ENCODE measurements at places on chromosomes 7 and 10.

DNA sequence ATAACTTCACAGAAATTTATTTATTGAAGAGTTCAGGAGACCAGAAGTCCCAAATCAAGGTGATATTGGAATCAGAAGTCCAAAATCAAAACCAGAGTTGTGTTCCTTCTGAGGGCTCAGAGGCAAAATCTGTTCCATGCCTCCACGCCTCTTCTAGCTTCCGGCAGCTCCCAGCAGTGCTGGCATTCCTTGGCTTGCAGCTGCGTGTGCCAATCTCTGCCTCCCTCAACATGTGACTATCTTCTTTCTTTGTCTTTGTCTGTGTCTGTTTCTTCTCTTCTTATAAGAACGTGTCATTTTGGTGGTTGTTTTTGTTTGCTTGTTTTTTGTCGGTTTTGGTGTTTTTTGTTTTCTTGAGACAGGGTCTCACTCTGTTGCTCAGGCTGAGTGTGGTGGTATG, 116.1 kb downstream of the APBB1IP start:
- DNase-seq, result no peak

- no peak for DNase-seq
Measured at GRCh38 chr7:2812114-2812487, 32.0 kb downstream of the GNA12 start.

GRCh38 chr10:80373502-80373901, 16.9 kb downstream of the DYDC2 start:
- DNase-seq, result no peak

DNA sequence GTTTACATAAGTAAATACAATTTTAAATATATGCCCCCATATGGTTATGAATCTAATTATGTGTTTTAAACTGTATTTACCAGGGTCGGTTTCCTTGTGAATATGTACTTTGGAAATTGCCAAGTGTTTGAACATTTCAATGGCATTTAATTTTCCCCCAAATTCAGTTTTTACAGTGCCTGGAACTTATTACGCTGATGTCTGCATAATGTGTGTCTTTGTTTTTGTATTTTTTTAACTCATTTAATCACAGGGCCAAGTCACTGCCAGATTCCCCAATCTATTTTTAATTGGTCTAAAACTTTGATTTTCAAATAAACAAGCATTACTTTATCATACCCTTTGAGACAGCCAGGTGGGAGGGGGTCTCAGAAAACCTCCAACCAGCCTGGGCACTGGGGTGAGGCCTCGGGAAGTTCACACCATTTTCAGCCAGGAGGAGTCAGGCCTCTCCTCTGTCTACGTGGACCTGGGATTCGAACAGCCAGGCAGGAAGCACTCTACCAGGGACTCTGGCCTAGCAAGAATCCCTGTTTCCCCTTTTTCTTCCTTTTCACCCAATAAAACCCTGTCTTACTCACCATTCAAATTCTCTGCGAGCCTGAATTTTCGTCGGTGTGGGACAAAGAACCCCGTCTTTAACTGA, 151.5 kb upstream of the COL1A2 start:
- no peak for DNase-seq

DNA sequence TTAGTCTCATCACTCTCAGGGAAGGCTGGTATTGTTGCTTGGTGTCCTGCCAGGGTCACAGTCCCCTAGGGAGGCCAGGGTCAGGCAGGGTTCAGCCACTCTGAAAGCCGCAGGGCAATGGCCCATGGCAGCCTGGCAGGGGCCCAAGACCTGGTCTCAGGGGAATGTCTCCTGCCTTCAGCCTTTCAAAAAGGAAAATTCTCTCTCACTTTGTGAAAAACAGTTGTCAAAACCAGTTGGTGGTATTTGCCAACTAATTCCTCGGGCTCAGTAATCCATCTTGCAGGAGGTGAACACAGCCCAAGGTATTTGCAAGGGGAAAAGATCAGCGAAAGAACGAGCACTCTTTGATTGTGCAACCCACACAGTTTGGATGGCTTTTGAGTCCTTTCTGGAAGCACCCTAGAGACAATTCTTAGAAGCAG, 101.5 kb downstream of the JCAD start:
- DNase-seq, result no peak

GRCh38 chr7:28984217-28984616, 26.1 kb upstream of the TRIL start:
- no peak for DNase-seq

DNA sequence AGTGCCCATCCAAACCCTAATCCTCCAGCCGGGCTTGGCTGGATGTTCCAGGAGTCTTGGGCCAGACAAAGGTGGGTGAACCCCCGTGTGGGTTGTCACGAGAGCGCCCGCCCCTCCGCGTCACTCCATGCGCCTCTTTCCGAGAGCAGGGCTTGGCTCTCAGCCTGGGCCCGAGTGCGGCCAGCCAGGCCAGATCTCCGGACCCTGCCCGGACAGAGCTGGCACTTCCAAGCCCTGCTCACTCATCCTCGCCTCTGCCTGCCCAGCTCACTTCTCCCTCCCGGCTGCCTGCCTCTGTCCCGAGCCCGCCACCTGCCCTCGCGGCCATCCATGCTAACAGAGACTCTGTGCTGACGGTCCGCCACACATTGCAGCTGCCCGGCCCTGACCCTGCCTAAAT, 34.6 kb downstream of the AGAP3 start:
- DNase-seq, result no peak

DNA sequence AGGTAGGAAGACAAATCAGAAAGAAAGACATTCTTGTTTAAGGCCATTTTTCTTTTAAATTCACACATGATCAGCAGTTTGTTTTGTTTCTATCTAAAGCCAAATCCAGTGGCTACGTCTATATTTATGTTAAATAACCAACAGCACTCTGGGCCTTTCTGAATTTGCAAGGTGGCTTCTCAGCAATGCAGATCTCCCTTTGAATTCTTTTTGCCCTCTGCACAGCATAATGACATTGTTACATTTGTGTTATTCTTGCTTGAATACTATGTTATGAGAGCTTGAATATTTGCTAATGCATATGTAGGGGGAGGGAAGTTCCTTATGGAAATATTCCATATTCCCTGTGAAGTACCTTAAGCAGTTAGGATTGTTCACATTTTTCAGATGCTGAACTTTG, 73.4 kb upstream of the PPP1R17 start:
- DNase-seq, result no peak

- no peak for DNase-seq
Measured at GRCh38 chr7:129401228-129401966, 32.8 kb upstream of the STRIP2 start.

DNA sequence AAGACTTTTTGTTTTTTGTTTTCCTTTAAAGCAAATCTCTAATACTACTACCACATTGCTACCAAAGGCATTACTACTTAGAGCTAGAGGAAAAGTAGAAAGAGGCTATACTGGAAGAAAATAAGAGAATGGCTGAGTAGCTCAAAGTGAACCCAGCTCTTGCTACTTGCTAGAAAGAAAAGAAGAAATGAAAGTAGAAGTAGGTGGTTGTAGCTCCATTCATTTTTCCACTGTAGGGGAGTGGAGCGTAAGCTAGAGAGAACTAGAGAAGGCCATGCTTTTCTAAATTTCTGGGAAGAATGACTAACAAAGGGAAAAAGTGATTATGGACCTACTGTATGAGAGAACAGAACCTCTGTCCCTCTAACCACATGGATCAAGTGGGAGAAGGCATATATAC, 184.4 kb downstream of the PON1 start:
- no peak for DNase-seq

DNA sequence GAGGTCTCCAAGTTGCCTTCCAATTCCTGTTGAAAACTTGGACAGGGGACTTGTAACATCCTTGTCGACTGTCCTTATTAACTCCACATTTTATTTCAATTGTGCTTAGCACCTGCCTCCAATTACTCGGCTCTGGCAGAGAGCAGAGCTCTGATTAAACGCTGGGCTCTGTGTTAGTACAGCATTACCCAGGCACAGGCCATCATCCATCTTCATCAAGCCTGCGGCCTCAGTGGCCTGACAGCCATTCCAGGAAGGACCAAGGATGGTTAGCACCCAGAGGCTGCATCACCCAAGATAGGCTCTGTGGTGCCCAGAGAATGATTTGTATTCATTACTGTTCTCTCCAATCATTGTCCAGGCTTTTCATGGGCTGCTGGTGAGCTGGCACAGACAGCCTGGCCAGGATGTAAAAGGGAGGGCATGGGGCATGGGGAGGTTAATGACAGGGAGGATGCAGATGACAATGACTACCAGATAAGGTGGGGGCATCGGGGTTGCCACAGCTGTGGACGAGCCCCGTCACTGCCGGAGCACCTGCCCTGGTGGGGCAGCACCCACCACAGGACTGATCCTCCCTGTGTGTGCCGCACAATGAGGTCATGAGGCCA, 123.3 kb downstream of the PTPN20 start:
- DNase-seq, result no peak

DNA sequence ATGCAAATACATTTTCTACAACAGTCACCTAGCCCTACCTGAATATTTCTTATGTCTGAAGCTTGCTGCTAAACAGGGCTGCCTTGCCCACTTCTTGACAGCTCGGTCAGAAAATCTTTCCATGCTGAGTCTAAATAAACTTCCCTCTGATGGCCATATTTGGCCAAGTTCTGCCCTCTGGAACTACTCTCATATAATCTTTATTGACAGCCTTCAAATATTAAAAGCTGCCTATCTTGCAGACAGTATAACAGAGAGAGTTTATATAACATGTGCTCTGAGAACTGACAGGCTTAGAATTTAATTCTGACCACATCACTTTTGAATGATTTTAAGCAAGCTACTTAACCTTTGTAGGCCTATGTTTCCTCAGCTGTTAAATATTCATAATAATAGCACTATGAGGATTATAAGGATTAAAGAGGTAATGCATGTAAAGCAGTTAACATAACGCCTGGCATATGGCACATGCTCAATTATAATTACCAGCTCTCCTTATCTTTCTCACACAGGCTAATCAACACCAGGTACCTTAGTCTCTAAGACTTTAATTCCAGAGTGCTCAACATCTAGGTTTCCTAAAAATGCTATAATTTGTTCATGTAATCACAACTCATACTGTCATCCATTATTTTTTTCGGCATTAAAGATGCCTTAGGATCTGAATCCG, 334.1 kb downstream of the HPSE2 start:
- DNase-seq, result no peak

- no peak for DNase-seq
Measured at GRCh38 chr7:147852833-147853232, 737.7 kb upstream of the C7orf33 start.

- no peak for DNase-seq
Measured at GRCh38 chr10:86401588-86402282, 35.1 kb upstream of the GRID1 start.

- no peak for DNase-seq
Measured at GRCh38 chr7:78279032-78279431, 480.5 kb downstream of the PHTF2 start.

DNA sequence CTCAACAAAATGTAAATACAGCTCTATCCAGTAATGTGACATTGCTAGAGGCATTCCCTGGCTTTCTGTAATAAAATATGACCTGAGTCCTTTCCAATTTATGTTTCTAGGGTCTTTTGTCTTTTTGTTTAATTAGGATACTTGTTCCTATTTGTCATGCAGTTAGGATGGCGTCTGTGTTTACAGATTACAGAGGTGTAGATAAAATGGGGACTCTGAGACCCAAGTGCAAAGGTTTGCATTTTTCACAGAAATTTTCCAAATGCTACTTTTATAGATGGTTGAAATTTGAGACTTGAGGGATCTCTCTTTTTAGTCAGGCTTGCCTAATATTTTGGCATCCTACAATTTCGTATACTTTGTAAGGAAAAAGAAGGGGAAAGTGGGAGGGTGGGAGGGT, 332.4 kb downstream of the PTEN start:
- DNase-seq, result no peak

DNA sequence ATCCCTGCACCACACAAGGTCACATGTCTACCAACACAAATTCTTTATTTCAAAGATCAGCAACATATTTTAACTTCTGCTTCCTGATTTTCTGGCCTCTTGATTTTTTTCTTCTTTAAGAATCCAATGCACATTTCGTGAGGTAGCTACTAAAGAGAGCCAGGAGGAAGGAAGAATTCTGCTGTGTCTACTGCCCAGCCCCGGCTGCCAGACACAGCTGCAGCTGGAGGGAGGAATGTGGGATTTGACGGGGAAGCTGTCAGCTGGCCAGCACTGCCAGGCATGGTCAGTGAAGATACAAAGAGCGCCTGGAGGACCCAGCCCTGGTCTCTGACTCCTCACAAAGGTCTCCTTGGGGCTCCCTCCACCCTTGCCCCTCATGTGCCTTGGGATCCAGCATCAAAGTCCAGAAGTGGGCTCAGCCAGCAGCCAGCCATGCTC, 6.9 kb upstream of the AOC1 start:
- DNase-seq, result no peak

- no peak for DNase-seq
Measured at GRCh38 chr10:28685717-28686116, 8.4 kb downstream of the BAMBI start.

GRCh38 chr7:112726076-112726475, 64.1 kb downstream of the TMEM168 start:
- no peak for DNase-seq

- no peak for DNase-seq
Measured at GRCh38 chr10:60029475-60029874, 123.1 kb upstream of the CCDC6 start.

DNA sequence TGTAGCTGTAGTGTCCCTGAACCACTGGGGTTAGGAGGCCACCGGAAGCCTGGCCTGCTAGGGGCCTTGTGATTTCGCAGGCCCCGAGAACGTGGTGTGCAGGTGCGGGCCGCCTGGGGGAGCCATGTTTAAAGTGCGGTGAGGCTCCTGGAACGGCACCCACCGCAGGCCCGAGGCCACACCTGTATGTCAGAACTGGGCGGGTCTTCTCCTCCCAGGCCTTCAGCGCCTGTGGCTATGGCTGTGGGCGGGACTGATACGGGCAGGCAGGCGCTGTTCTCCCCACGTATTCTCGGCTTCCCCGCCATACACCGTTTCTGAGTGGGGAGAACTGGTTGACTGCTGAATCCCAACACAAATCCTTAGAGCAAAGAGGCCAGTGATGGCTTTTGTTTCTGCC, 74.8 kb downstream of the DNAJB6 start:
- no peak for DNase-seq

DNA sequence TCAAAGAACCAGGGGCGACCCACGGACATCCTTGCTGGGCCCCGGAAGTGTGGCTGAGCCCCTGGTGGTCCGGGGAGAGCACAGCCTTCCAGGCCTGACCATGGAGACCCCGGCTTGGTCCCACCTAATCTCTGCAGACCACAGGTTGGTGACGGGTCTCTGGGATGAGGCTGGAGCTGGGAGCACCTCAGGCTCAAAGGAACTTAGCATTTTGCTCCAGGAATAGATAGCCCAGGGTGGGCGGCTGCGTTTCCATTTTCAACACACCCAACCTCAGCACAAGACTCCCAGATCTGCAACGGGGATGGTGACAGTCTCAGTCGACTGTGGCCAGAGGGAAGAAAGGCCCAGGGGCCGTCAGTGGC, 58.5 kb downstream of the FOXL3 start:
- no peak for DNase-seq

DNA sequence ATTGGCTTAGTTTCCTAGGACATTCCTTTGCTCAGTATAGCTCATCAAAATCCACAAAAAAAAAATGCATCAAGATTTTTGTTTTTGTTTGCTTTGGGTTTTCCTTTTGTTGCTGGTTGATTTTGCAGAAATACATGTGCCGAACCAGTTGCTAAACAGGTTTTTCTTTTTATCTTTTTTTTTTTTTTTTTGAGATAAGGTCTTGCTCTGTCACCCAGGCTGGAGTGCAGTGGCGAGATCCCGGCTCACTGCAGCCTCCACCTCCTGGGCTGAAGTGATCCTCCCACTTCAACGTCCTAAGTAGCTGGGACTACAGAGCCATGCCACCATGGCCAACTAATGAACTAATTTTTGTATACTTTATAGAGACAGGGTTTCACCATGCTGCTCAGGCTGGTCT, 8.3 kb downstream of the CSTF2T start:
- DNase-seq, result no peak

All from stimulated activated CD8-positive, alpha-beta memory T cell treated with anti-CD3 and anti-CD28 coated beads, Interleukin-12 subunit alpha, Interleukin-12 subunit beta, amount 100 ng/mL, for 1 hour (primary cell).